NCI-H526 (cell line): ENCODE measurements at places on chromosomes 7 and 10.

GRCh38 chr10:33005322-33006301 lies 47.6 kb upstream of the ITGB1 start:
- DNase-seq, result peak; percentile 29

GRCh38 chr7:136070736-136071505 lies 93.8 kb upstream of the MTPN start:
- peak; percentile 48 for DNase-seq

GRCh38 chr10:14586901-14587300 lies 187.8 kb downstream of the FAM107B start:
- no peak for DNase-seq

- DNase-seq, result no peak
These were observed 103.9 kb downstream of the TNS3 start for GRCh38 chr7:47478017-47478344.

GRCh38 chr7:29274146-29275017 lies 79.8 kb downstream of the CHN2 start:
- DNase-seq, result no peak

DNA sequence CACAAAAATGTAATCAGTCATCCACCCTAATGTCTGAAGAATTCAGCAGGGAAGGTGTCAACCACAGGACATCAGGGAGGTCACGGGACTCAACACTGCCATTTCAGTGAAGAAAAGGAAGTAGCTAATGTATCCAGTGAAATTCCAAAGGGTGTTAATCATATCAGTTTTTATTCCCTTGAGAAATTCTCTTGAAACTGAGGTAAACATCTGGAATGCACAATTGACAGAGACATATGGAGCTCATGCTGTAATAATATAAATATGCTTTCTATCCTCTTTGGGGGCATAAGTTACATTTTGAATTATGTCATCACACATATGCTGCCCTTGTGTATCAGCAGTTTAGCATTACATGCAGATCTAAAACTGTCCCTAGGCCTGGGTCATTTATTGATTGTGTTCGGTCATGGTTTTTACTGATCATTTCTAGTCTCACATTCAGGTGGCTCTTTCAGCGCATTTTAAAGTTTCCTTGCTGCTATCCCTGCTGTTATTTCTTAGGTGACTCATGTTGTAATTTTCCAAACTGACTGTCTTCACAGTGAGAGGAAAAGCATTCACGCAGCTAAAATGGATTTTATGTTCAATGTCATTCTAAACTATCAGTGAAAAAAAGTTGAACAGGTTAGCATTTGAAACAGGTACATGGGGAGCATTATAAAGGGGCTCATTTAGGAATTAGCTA lies 273.9 kb downstream of the TSPAN12 start:
- DNase-seq, result no peak

GRCh38 chr7:28200598-28200997 lies 20.0 kb upstream of the JAZF1 start:
- DNase-seq, result no peak

- DNase-seq, result no peak
These were observed 72.3 kb downstream of the CCDC71L start for GRCh38 chr7:106588422-106589197.

- DNase-seq, result no peak
These were observed 190.1 kb downstream of the LRRTM3 start for GRCh38 chr10:67115972-67116371.

DNA sequence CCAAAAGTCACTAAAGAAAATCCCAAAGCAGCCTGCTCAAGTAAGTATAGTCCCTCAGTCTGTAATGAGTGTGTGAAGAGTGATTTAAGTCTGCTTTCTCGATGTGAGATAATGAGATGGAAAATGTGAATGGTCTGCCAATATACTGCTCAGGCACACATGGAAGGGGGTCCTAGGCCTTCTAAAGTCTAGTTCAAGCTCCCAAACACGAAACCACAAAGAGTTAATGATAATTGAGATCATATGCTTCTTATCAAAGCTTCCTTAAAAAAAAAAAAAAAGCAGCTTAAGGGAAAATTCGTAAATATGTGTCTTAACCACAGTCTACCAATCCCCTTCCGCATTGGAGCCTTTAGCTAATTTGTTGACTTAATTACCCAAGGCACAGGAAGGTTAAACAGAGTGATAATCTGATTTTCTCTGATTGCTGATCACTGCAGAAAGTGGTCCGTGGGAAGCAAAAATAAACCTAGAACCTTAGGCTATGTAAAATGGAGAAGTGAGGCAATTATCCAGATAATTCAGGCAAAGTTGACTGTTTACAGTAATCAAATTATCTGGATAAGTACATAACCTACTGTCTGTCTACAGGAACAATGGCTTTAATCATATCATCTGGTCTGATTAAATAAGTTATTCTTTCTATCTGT lies 172.9 kb downstream of the MBL2 start:
- DNase-seq, result no peak

- DNase-seq, result no peak
These were observed 339.0 kb downstream of the RNLS start for GRCh38 chr10:88243836-88244730.

DNA sequence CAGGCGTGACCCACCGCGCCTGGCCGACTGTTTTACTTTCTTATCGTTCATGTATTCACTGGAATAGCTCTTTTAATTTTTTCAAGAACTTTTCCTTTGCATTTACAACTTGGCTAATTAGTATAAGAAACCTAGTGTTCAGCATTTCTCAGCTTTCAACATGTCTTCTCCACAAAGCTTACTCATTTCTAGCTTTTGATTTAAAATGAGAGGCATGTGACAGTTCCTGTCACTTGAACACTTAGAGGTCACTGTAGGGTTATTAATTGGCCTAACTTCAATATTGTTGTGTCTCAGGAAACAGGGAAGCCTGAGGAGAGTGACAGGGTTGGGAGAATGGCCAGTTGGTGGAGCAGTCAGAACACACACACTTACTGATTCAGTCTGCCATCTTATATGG lies 125.1 kb upstream of the GPR22 start:
- DNase-seq, result no peak

DNA sequence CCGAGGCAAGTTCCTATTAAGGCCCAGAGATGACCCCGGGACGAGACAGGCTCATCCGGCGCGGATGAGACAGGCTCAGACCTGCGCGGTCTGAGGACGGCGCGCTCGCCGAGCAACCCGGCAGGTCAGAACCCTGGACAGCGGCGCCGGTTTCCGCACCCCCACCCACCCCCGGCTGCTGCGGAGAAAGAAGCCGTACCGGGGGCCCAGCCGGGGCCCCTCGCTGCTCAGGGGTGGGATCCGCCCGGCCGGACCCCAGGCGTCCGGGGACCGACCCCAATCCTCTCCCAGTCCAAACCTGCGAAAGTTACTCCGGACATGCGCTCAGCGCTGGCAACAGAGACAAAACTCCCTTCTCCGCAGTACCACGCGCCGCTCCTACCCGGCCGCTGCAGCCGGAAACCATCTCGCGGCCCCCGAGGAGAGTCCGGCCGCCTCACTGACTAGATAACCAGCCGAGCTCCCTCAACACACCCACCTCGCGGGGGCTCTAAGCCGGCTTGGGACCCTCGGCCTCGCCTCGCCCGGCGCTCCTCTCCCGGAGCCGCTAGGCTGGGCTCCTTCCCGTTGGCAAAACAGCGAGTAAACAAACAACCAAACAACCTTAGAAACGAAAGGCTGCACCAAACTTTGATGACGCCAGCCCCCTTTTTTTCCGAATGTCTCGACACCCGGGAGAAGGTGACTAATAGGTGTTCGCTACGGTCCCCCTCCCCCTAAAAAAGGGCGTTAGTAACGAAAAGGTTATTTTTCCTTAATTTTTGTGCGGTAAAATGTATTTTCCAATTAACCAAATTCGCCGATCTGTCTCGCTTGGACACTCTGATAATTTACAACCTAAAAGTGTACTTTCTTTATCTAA lies 2.3 kb upstream of the DRGX start:
- no peak for DNase-seq

DNA sequence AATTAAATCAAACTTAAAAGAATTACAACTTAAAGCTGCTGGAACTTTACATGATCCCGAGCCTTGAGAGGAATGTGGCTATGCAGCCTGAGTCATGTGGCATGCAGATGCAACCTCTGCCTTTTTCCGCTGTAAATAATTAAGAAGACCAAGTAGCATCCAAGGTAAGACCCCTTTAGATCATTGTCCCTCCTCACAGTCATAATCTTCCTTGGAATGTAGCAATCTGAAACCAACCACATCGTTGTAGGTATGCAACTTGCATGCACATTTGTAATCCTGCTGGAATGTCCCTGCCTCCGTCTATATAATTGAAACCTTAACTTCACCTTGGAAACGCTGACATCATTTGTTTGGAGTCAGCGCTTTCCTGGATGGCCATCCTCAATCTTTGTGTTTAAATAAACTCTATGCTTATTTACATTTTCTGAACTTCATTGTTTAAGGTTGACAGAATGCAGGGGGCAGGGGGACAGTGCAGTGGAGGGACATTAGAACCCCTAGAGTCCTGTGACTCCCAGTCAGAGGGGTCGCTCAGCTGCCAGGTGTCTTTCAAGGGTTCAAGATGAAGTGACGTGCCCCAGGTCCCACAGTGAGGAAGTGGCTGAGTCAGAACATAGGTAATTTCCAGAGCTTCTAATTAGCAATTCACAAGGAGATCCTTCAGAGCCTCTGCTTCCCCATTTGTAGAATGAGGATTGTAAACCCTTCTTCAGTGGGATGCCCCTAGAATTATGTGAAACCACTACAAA lies 110.7 kb downstream of the RALA start:
- DNase-seq, result no peak

GRCh38 chr7:20279979-20280378 lies 50.7 kb upstream of the ITGB8 start:
- DNase-seq, result no peak

DNA sequence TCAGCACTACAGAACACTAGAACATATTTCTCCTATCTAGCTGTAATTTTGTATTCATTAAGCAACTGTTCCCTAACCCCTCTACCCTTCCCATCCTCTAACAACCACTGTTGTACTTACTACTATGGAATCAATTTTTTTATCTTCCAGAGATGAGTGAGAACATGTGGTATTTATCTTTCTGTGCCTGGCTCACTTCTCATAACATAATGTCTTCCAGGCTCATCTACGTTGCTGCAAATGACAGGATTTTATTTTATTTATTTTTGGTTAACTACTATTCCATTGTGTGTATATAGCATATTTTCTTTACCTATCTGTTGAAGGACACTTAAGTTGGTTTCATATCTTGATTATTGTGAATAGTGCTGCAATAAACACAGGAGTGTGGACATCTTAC lies 200.9 kb upstream of the CHRM2 start:
- no peak for DNase-seq
